ENCODE measurements at places on chromosomes 1 and 21.

- no peak for DNase-seq
These were observed 83.2 kb downstream of the CAMK2N1 start for GRCh38 chr1:20402585-20403422.

DNA sequence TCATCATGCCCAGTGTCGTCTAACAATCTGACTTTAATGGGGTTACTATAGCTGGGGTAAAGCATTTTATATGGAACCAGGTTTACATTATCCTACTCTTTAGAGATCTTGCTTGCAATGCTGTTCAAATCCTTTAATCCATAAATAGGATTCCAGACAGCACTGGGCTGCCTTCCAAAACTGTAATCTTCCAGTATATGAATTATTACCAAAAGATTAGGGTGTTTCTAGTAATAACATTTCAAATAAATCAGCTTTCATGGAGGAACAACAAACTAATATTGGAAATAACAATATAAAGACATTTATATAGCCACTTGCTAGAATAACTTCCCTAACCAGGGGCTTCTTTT, 88.6 kb upstream of the PLXNA2 start:
- no peak for DNase-seq

DNA sequence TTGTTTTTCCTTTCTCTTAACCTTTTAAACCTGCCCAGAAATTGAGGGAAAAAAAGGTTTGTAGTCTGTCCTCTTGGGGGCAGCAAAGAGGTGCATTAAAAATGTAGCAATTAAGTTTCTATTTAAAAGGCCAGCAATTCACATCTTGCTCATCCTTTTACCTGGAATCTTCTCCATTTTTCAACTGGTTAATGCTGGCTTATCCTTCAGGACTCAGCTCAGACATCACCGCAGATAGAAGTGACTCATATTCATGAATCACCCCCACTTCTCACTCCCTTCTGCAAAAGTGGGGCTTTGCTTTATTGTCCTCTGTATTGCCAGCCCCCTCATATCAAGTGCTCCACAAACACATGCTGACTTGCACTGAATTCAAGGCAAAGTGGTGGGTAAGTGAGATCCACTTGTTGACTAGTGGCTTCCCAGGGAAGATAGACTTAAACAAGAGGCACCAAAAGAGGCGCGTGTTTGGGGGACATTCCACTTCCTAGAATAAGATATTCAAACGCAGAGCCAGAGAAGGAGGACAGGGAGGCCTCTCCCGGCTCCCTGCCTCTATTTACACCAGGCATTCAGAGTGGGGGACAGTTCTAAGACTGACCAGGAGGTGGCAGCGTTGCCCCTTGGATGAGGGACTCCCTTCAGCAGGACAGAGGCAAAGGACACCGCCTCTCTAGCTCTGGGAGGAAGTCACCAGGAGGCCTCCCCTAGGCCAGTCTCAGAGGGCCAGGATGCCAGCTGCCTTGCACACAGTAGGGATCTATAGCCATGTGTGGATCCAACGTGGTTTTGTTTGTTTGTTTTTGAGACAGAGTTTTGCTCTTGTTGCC, 23.2 kb upstream of the ZNF648 start:
- DNase-seq: peak; percentile 76

DNA sequence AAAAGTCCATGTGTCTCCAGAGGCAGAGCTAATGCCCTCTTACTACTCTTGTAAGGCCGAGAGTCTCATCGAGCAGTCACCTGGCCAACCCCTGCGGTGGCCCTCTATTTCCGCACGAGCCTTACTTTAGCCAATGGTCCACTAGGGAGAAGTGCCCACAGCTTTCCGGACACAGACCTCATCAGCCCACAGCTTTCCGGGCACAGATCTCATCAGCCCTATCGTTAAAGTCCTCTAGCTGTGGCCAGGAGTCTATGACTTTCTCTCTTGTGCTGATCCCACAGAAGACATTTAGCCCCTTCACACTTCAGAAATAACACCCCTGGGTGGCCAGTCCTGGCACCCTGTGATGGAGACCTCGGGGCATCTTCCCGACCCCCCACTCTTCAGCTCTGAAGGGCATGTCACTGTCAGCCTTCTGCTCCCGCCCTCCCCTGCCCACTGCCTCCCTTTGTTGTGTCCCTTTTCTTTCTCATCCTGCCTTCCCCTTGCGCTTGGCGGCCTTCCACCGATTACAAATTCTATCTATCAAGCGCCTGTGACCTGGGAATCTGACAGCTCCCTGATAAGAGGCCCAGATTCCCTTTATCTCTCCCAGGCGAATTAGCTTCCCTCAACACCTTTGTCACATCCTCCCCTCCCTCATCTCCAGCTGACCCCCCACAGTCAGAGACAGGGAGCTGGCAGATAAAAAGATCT, 161.0 kb downstream of the PLXNA2 start:
- DNase-seq: no peak

DNA sequence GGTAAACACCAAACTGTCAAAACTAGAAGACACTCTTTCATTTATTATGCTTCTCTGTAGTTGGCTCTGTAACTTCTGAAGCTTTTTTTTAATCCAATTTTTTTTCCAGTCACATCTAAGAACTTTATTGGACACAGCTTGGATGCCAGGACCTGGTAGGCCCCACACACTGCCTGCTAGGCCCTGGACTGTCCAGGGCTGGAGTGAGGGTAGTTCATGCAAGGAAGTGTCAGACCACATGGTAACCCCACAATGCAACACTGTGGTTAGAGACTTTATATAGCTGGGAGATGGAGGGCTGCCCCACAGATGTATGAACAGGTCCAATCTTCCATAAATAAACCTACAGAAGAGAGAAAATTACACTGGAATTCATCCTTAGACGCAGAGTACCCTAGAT, 7.1 kb downstream of the SLC2A1 start:
- DNase-seq: no peak

DNA sequence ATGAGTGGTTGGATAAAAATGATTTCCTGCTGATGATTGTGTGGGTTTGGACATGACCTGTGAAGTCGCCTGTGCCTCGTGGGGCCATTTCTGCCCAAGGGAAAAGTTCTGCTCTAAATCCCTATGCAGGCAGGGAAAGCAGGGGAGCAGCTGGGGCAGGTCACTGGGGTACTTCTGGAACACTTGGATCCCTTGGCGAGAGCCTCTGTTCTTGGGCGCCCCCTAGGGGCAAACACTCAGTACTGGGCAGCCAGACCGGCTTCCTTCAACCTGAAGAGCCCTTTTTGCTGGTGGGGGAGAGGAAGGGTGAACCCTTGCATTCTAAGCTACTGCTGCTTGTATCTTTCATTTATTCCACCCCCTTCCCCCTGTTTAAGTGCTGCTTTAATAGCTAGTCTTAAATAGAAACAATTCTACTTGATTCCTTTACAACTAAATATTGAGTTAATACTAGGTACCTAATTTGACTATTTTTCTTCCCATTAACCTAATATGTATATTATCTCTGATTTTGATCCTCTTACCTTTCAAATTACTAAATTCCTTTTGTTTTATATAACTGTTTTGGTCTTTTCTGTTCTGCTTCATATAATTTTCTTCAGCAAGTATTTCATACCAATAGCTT, 5.1 kb upstream of the CLEC20A start:
- DNase-seq: peak; percentile 16

- DNase-seq: no peak
These were observed 18.1 kb downstream of the MAP3K7CL start for GRCh38 chr21:29148530-29148929.

GRCh38 chr1:39800471-39800835, 11.8 kb upstream of the BMP8B start:
- no peak for DNase-seq

GRCh38 chr1:175470078-175470477, 273.3 kb downstream of the TNR start:
- DNase-seq: no peak

GRCh38 chr1:193179094-193179493, 7.3 kb downstream of the B3GALT2 start:
- no peak for DNase-seq

DNA sequence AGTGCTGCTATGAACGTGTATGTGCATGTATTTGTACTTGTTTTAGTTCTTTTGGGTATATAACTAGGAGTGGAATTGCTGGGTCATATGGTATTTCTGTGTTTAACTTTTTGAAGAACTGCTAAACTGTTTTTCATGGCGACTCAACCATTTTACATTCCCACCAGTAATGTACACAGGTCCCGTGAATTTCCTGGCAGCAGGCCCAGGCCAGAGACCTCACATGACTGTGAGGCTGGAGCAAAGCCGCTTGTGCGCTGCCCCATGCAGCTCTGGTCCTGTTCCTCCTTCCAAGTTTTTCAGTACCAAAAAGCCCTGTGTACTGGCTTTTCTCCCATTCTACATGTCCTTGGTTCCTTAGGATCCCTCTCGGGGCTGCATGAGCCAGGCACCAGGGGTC, 29.6 kb downstream of the ACOT11 start:
- DNase-seq: no peak

- DNase-seq: no peak
These were observed 2.3 kb downstream of the OVAAL start for GRCh38 chr1:180560868-180561600.
